ENCODE measurements at places on chromosomes 3 and 15.

GRCh38 chr15:94265009-94265408 is 33.6 kb downstream of the MCTP2 start:
- no peak for DNase-seq

DNA sequence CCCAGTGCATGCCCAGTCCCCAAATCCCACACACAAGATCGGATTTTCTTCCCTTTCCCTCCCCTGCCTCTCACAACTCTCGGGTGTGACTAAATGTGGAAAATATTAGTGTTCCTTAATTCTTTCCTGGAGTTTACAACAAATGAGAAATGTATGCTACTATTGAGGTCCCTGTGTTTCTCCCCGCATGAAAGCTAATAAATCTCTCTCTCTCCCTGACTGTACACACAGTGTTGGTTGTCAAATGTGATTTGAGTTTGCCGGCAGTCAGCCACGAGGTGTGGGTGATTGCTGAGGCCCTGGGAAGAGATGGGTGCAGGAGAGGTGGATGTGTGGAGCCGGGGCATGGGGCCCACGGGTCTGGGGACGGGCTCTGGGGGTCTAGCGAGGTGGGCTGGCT is 161.4 kb upstream of the IQSEC1 start:
- DNase-seq = no peak

GRCh38 chr15:31407376-31407775 is 80.7 kb downstream of the KLF13 start:
- DNase-seq = no peak

GRCh38 chr3:13666781-13667709 is 118.1 kb downstream of the FBLN2 start:
- no peak for DNase-seq

- no peak for DNase-seq
Measured at GRCh38 chr15:32951736-32952464, 234.1 kb downstream of the GREM1 start.

GRCh38 chr3:4063916-4064574 is 239.1 kb upstream of the SETMAR start:
- DNase-seq = no peak

DNA sequence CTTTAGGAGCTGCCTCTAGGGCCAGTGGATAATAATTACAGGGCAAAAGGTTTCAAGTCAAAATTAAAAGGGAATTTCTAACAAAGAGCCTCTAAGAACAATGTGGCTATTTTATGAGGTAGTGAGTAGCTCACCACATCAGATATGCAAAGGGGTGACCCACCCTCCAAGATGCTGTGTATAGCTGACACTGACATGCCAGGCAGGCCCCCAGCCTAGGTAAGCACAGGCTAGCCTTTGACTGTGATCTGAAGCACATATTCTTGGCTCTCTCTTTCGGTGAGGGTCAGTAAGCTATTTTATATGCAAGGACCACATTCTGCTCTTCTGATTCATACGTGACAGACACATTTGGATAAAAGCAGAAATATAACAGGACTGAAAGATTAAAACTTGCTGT is 2.8 kb upstream of the THSD4 start:
- DNase-seq = no peak

DNA sequence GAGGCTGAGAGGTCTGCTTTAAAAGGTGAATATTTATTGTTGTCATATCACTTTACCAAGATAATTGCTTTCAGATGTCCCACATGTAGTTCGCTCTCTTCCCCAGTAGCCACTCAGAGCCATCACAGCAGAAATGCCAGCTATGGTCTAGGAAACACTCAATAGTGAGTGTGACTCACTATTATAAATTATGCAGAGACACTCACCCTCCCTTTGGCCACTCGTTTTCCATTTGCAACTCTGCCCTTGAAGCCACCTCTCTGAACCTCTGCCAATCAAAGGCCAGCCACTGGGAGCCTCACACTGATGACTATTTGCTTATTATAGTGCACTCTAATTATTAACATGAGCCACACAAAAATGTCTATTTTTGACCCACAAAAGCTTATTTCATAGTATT is 328.1 kb upstream of the ATP10A start:
- DNase-seq = no peak
